SIG-M5 (cell line): ENCODE measurements at places on chromosomes 3 and 15.

DNA sequence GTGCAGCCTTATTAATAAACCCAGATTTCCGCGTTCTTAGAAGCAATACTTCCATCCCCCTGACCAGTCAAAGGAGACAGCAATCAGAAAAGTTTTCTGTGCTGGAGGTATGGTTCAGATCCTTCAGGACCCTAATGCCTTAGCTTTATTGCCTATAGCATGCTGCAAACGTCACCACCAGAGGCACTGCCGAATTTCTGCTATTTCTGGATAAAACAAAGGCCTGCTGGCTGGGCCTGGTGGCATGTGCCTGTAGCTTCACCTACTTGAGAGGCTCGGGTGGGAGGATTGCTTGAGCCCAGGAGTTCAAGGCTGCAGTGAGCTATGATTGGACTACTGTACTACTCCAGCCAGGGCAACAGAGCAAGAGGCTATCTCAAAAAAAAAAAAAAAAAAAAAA, 407.2 kb downstream of the FOXP1 start:
- no peak for DNase-seq

GRCh38 chr15:58469432-58470353, 37.9 kb downstream of the LIPC start:
- no peak for DNase-seq

GRCh38 chr3:129673012-129673411, 66.5 kb upstream of the PLXND1 start:
- no peak for DNase-seq

DNA sequence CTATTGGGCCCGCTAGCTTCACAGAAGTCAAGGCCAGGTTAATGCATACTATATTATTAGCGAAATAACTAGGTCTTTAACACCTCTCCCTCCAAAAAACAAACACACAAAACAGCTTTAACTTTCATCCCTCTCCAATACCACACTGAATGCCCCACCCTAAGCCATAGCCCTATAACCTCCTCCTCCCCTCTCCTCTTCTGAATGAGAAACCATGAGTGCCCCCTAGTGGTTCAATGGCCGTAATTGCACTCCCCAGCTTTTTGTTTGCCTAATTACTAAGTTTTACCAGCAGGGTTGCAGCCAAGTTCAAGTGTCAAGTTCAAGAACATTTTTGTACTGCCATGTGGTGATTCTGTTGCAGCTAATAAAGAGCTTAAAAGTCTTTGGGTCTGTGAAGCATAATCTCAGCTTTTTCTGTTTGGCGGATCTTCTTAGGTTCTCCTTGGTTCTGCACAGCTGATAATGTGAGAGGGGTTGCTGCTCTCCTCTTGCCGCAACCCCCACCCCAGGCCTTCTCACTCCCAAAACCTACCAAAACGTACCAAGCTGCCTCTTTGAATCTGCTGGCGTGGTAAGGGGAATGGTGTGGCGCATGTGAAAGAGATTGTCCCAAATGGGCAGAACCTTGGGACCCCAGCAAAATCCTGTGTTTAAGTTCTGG, 57.9 kb downstream of the RPL22L1 start:
- DNase-seq = no peak

- DNase-seq = no peak
These were observed 220.9 kb downstream of the ITPR1 start for GRCh38 chr3:4714045-4714444.

DNA sequence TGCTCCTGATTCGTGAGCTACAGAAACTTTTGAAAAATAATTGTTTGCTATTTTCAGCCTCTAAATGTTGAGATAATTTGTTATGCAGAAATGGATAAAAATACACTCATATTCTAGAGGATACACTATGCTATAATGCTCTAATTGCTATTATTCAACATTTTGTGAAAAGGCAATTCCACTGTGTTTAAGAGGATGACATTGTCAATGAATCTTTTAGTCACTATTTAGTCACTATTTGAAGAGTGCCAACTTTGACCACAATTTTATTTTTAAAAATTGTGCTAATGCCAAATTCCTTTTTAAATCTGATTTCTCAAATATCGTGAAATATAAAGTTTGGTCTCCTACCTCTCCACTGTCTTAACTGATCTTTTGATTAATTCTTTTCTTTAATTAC, 604.9 kb upstream of the KCNMB2 start:
- DNase-seq = no peak

GRCh38 chr3:71360764-71361163, 222.8 kb downstream of the FOXP1 start:
- no peak for DNase-seq

GRCh38 chr3:5090197-5090596, 31.9 kb upstream of the ARL8B start:
- DNase-seq = no peak

- no peak for DNase-seq
These were observed 87.0 kb downstream of the EEFSEC start for GRCh38 chr3:128240232-128240631.

DNA sequence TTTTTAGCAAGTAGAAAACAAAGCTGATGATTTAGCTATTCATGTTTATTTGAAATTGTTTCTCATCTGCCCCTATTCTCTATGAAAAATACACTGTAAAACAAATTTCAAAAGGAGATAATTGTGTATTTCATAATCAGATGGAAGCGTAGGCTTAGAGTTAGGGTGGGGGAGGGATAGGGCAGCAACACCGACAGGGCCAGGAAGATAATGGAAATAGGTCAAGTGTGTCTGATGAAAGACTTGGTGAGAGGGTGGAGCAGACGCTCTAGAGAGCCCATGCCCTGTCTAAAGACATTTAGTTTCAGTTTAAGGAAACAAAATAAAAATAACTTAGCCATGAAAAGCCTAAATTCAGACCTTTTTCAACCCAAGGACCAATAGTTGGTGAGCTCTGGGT, 51.6 kb upstream of the ARL6 start:
- DNase-seq = no peak
